Naive thymus-derived CD4-positive, alpha-beta T cell (primary cell): ENCODE measurements at places on chromosomes 3 and 15.

DNA sequence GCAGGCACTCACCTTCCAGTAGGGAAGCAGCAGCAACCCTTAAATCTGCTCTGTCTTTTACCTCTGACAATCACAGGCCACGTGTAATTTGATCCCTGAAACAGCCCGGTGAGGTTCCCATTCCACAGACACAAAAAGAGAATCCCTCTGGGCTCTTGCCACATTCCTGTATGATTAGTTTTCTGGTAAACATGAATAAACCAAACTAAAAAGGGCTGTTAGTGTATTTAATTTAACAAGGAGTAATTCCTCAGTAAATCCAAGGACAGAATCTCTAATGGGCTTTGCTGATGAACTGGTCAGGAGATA is 186.9 kb downstream of the FAM43A start:
- H3K27ac ChIP-seq = no peak overlapping the region
- H3K36me3 ChIP-seq = no peaks in the 10 kb centered on the region
- H3K4me3 ChIP-seq = no peak overlapping the region

DNA sequence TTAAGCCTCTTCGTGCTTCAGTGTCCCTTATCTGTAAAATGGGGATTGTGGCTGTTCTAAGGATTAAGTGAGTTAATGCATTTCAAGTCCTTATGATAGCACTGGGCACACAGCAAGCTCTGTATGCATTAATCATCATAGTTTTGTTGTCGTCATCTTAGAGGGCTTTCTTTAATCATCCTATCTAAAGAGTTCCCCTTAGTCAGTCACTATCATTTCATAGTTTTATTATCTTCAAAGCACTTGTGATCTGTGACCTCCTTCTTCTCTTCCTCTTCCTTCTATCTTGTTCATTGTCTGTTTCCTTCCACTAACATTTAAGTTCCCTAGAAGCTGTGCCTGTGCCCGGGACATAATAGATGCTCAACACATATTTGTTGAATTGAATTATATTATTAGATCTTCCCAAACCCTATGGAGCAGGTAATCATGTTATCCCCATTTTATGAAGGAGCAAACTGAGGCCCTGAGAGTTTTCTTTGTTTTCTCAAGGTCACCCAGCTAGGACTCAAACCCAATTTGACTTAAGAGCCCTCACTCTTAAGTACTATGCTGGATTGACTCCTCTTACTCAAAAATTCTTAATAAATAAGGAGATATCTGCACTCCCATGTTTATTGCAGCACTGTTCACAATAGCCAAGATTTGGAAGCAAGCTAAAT is 24.1 kb downstream of the DUOX2 start:
- H3K36me3 ChIP-seq = no peaks in the 10 kb centered on the region
- DNase-seq = no peak
- H3K27ac ChIP-seq = no peak overlapping the region
- no peaks in the 10 kb centered on the region for H3K27me3 ChIP-seq

- no peaks in the 10 kb centered on the region for H3K36me3 ChIP-seq
- H3K27me3 ChIP-seq = no peaks in the 10 kb centered on the region
- H3K27ac ChIP-seq = no peak overlapping the region
- H3K4me3 ChIP-seq = no peak overlapping the region
- DNase-seq = no peak
- no peaks in the 10 kb centered on the region for H3K4me1 ChIP-seq
Measured at GRCh38 chr3:159669766-159670165, 318.9 kb upstream of the IL12A start.

GRCh38 chr3:194777729-194778128 is 92.0 kb downstream of the FAM43A start:
- no peak for DNase-seq
- no peak overlapping the region for H3K27ac ChIP-seq
- no peaks in the 10 kb centered on the region for H3K36me3 ChIP-seq
- H3K4me1 ChIP-seq = no peaks in the 10 kb centered on the region

GRCh38 chr15:66100761-66101160 is 152.8 kb downstream of the MEGF11 start:
- no peak overlapping the region for H3K4me3 ChIP-seq
- H3K27ac ChIP-seq = no peak overlapping the region
- no peaks in the 10 kb centered on the region for H3K27me3 ChIP-seq
- DNase-seq = no peak
- H3K4me1 ChIP-seq = no peaks in the 10 kb centered on the region
- H3K36me3 ChIP-seq = no peaks in the 10 kb centered on the region
